ENCODE measurements at places on chromosomes 5 and 9.

DNA sequence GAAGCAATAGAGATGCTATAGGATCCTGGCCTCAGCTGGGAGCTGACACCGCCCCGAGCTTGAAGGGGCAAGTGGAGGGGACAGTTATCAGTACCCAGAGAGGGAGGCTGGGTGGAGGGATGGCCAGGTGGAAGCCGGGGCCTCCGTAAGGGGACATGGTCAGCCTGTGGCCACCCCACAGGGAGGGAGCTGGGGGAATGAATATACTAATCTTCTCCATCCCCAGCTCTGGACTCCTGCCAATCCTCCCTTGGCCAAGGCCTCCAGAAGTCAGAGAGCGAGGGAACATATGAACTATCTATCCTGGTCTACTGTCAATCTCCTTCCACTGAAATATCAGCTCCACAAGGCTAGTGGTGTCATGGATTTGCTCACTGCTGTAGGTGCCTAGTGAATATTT, 109.3 kb downstream of the BOD1 start:
- no peak for DNase-seq

DNA sequence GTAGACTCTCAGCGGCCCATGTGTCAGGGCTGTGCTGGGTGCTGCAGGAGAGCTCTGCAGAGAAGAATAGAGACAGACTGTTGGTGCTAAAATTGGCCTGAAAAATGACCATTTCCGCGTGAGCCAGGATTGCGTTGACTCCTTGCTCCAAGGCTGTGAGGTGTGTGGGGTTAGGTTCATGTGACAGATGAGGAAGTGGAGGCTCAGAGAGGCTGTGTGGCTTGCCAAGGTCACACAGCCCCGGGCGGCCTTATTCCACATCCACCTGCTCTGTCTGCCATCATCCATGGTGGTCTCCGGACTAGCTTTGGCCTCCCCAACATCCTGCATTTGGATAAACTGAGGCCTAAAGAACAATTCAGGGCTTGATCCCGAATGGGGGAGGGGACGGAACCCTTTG, 15.2 kb downstream of the NEK6 start:
- DNase-seq = no peak

- no peak for DNase-seq
Observed at GRCh38 chr5:126961702-126962101, 68.7 kb downstream of the MARCHF3 start.

- no peak for DNase-seq
Observed at GRCh38 chr5:33933723-33934169, 2.4 kb upstream of the RXFP3 start.

DNA sequence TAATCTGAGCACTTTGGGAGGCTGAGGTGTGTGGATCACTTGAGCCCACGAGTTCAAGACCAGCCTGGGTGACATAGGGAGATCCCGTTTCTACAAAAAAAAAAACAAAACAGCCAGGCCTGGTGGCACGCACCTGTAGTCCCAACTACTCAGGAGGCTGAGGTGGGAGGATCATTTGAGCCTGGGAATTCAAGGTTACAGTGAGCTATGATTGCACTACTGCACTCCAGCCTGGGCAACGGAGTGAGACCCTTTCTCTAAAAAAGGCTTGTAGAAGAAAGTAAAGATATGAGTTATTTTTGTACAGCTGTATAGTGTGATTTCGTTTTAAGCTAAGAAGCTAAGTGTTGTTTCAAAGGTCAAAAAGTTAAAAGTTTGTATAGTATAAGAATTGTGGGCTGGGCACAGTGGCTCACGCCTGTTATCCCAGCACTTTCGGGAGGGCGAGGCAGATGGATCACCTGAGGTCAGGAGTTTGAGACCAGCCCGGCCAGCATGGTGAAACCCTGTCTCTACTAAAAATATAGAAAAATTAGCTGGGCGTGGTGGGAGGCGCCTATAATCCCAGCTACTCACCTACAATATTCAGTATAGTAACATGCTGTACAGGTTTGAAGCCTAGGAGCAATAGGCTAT, 18.8 kb downstream of the UBE2R2 start:
- DNase-seq = peak; percentile 27

- peak; percentile 83 for DNase-seq
Observed at GRCh38 chr5:170632985-170633234, 129.1 kb downstream of the KCNIP1 start.

- DNase-seq = no peak
Observed at GRCh38 chr5:74401281-74401945, 239.1 kb downstream of the ENC1 start.

DNA sequence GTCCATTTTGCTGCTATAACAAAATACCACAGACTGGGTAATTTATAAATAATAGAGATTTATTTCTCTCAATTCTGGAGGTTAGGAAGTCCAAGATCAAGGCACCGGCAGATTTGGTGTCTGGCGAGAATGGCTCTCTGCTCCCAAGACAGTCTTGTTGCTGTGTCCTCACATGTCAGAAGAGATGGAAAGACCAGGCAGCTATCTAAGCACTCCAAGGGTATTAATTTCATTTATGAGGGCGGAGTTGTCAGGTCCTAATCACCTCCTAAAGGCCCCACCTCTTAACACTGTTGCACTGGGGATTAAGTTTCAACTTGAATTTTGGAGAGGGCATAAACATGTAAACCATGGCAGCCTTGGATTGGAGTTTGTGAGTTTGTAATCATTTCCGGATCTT, 30.3 kb downstream of the ADCY2 start:
- no peak for DNase-seq

DNA sequence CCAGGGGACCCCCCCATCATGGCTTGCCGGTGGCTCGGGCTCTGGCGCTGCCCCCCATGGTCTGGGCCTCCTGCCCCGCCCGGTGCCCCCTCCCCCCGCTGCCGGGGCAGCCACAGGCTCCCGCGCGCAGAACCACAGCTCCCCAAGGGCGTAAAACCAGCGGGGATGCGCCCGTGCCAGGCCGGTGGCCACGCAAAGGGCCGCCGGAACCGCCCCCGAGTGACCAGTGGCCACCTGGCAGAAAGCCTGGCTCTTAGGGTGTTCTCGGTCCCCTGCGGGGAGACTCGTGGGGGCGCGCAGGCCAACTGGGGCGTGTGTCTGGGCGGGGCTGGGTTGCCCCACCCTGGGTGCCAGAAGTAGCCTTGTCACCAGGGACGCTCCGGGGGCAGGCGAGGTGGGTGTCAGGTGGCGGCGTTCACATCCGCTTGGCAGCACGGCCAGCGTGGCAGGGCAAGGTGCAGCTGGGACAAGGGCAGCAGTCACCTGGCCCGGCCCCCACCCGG, 515 bp upstream of the AGPAT2 start:
- no peak for DNase-seq

DNA sequence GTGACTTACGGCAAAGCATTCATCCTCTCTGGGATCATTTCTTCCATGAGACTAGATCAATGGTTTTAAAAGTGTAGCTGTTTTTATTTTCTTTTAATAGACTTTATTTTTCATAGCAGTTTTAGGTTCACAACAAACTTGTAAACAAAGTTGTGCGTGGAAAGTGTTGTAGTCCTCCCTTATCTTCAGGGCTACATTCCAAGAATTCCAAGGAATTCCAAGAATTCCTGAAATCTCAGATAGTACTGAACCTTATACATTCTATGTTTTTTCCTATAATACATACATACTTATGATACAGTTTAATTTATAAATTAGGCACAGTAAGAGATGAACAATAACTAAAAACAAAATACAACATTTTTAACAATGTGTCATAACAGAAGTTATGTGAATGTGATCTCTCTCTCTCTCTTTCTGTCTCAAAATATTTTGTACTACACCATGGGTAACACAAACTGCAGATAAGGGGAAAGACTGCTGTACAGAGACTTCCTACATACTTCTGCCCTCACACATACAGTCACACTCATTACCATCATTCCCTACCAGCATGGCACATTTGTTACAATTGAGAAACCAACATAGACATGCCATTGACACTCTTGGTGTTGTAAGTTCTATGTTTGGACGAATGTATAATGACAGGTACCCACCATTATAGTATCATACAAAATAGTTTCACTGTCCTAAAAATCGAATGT, 1933.2 kb upstream of the WWC1 start:
- no peak for DNase-seq

DNA sequence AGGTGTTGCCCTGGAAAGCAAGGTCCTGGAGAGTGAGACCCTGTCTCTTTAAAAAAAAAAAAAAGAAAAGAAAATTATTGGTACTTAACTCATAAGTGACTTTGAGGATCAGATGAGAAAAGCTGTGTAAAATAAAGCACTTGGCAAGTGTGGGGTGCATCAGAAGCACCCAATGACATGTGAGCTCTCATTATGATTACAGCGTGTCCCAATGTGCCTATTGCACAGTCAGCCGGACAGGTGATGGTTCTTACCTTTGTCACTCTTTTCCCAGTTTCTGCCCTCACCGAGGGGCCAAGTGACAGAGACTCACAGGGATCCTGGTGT, 40.4 kb upstream of the IL17B start:
- DNase-seq = no peak

- no peak for DNase-seq
Observed at GRCh38 chr9:26775391-26775790, 117.2 kb downstream of the CAAP1 start.

- DNase-seq = no peak
Observed at GRCh38 chr5:66410122-66410521, 186.1 kb upstream of the MAST4 start.

- no peak for DNase-seq
Observed at GRCh38 chr9:107628444-107628843, 138.9 kb upstream of the KLF4 start.

DNA sequence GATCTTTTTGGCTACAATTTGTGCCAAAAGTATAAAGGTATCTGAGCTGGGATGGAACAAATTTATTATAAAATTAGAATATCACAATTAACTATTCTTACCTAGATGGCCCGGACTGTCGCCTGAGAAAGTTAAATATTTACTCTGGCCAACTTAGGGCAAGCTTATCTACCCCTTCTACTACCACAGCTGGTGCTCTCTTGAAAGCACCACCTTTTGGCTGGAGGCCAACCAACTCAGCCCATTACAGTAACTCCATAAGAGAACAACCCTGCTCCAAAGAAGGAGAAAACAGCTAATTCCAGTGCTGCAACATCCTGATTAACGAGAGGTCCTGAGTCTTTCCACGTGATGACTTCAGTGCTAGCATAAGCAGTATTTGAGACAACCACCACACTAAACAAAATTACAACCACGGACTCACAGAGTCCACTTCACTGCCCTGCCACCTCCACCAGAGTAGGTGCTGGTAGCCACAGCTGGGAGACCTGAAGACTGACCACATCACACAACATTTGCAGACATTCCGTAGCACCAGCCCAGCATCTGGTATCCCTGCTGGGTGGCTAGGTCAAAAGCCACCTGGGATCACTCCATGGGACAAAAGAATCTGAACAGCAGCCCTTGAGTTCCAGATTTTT, 43.2 kb downstream of the RGMB start:
- no peak for DNase-seq

- DNase-seq = no peak
Observed at GRCh38 chr9:31916591-31917241, 467.7 kb upstream of the ACO1 start.

DNA sequence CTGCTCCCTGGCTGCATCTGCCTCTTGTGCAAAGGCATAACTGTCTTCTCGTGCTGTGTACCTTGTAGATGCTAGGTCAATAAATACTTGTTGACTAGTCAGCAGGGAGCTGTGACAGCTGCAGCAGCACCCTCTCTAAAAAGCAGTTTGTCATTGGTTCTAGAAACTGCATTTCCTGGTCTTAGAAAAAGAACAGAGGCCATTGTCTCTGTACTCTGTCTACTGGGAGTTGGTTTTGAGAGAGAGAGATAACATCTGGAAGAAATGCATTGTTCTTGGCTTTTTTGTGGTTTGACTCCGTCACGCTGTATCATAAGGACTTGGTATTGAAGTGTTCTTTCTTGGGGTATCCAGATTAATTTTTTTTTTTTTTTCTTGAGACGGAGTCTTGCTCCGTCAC, 32.3 kb downstream of the SH3GLB2 start:
- no peak for DNase-seq

DNA sequence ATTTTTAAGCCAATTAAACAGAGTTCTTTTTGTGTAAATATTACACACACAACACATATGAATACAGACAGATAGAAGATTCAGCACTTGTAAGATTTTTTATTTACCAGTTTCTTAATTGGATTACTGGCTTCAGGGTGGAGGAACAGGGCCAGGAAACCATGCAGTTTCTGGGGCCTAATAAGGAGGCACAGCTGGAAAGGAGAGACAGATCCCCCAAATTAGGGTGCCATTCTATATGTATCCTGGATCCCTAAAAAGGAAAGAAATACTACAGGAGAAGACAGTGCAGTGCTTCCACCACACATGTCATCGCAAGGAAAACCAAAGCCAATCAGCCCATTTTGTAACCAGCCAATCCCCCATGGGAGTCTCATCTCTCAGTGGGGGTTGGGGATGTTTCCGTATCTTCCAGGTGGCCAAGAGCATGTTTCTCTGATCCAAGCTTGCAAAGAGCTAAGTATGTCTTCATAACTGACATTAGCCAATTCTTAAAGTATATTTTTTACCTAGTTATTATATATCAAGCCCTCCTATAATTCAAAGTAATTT, 15.8 kb upstream of the ABO start:
- no peak for DNase-seq

Data from activated effector memory CD4-positive, alpha-beta T cell treated with anti-CD3 and anti-CD28 coated beads, Interleukin-2, amount 50 U/mL, for 16 hours (primary cell).